ENCODE measurements at places on chromosomes 11 and 22.

DNA sequence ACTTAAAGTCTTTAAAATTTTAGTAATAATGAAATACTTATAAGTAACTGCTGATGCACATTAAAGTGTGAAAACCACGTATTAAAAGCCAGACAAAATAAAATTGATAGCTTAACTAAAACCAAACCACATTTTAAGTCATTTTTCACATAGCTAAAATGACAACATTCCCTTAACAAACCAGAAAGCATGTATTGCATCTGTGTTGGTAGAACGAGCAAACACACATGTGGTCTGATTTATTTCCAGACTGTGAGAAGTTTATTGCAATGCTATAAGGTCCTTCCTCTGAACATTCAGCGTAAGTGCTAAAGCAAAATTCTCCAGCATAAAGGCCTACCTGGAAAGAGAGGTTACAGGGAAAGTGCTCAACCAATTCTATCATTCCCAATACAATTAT lies 57.8 kb downstream of the ARHGAP20 start:
- DNase-seq, result no peak

GRCh38 chr22:40046126-40046525 lies 51.4 kb downstream of the FAM83F start:
- no peak for DNase-seq

DNA sequence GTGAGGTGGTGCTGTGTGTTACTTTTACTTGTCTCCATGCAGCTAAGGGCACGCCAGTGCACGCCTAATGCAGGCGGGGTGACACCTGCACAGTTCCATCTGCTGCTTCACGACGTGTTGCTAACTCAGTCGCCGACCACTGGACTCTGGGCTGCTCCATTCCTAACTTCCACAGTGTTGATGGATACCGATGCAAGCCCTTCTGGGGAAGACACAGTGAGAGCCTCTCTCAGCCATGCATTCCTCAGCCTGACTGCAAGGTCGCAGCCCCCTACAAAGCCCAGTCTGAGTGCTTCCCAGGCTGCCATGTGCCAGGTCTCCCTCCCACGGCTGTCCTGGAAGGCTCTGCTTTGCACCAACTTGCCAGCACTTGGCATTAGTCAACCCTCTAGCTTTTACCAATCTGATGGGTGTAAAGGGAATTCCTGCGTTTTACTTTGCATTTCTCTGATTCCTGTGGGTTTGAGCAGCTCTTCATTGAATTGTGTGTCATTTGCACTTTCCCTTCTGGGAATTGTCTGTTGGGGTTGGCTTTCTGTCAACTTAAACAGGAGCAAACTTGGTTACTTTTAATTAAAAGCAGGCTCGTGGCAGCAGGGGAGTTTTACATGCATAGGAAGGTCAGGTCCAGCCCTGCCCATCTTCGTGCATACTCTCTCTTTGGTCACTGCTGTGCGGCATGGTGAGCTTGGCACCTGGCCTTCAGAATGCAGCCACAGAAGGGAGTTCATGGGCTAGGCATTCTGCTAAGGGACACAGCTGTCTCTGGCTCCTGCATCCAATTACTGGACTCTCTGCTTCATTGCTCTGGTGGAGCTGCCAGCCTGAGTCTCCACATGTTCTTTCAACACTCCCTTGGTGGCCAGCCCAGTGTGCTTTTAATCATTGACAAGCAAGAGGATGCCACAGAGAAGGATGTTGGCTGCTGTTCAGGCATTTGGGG lies 34.6 kb upstream of the SHANK2 start:
- peak; percentile 85 for DNase-seq

DNA sequence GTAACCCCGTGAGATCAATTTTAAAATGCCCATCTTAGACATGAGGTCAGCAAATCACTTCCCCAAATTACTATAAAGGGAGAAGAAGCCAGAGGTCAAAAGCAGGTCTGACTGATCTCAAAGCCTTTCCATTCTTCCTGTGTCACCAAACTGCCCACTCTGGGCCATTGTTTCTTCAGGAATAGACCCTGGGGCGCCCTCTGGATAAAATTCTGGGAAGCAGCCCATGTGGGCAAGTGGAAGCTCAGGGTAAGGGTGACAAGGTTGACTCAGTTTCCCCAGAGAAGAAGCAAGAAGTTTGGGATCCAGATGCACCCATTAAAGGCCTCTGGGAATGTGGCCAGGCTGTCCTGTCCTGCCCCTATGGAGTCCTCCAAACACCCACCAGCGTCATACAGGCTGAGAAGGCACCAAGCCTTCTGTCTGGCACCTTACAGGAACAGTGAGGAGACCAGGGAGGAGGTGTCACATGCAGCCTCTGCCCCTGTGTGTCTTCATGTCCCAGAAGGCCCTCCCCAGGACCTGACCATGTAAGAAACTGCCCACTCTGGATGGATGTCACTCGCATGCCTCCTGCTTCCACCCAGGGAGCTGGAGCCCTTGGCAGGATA lies 50.1 kb downstream of the CHST1 start:
- no peak for DNase-seq

- no peak for DNase-seq
These were observed 9.3 kb downstream of the CCND1 start for GRCh38 chr11:69650081-69650831.

- peak; percentile 3 for DNase-seq
These were observed 120.8 kb upstream of the SLC5A12 start for GRCh38 chr11:26842478-26843282.

GRCh38 chr11:129803533-129803932 lies 12.1 kb upstream of the TMEM45B start:
- peak; percentile 37 for DNase-seq

DNA sequence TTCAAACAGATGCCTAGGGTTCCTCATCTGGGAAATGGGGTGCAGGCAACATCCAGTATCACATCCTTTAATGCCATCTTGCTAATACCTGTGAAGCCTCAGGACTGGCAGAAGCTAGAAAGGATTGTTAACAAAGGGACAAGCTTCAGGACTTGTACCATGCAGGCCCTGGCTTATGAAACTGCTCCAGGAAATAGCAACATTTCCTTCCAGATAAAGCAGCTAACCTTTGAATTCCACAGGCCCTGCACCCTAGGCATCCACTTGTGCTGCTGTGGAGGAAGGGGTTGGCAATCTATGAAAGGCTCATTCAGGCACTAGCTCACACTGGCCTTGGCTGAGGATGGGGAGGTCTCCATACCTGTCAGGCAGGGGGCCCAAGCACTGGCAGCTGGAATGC lies 87.2 kb downstream of the BTBD10 start:
- no peak for DNase-seq

GRCh38 chr22:50317674-50318073 lies 9.1 kb downstream of the DENND6B start:
- no peak for DNase-seq

DNA sequence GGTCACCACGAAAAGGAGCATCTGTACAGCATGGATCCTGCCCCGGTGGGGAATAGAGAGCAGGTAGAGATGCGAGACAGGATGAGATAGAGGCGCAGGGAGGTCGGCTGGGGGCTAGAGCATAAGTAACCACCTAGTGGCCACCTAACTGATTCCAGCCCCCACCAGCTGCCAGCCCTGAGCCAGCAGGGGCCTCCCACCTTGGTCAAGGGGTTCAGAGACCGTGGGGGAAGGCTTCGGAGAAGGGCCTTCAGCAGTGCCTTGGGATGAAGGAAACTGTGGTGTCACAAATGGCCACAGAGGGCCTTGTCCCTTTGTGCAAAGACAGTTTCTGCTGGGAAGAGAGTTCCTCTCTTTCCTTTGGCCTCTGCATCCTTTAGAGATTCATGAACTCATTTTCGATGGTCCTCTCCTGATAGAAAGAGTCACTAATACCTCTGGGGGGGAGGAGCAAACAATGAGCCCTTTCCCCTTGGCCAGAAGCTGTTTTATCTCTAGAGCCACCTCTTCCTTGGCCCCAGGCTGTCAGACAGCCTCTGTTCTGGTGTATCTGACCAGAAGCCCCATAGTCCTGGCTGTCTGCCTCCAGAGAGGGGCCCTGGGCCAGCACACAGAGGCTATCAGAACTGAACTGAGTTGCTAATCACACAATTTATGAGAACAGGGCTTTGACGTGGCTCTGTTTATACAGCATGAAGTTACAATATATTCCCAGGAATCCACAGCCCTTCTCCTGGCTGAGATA lies 146.0 kb downstream of the PARVA start:
- DNase-seq, result no peak

DNA sequence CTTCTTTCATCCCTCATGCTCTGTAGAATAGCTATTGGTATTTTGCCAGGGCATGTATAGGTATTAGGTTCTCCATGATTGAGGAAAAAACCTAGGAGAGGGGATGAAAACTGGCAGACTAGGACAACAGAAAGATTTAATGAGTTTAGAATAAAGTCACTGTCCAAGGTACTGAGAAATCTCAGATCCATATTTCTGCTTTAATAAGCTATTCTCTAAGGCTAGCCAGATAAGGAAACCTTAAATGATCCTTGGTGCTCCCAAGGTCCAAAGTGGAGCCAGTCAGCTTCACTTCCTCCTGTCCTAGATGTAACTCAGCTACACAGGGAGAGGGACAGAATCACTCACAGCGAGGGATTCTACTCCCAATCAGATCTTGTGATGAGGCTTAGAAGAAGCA lies 13.7 kb upstream of the CSNK2A3 start:
- peak; percentile 17 for DNase-seq
